Stimulated activated naive CD4-positive, alpha-beta T cell treated with Interleukin-2 at 50 U/mL for 16 hours (primary cell): ENCODE measurements at places on chromosomes 11 and 22.

- no peak for DNase-seq
Observed at GRCh38 chr22:24706054-24706453, 68.5 kb downstream of the PIWIL3 start.

- no peak for DNase-seq
Observed at GRCh38 chr11:123062892-123063825, 1.2 kb upstream of the HSPA8 start.

- DNase-seq = no peak
Observed at GRCh38 chr11:106468086-106468485, 390.6 kb downstream of the AASDHPPT start.

GRCh38 chr11:22749536-22749935 lies 80.1 kb downstream of the SVIP start:
- no peak for DNase-seq

GRCh38 chr11:94657629-94658028 lies 90.5 kb downstream of the PIWIL4 start:
- no peak for DNase-seq

DNA sequence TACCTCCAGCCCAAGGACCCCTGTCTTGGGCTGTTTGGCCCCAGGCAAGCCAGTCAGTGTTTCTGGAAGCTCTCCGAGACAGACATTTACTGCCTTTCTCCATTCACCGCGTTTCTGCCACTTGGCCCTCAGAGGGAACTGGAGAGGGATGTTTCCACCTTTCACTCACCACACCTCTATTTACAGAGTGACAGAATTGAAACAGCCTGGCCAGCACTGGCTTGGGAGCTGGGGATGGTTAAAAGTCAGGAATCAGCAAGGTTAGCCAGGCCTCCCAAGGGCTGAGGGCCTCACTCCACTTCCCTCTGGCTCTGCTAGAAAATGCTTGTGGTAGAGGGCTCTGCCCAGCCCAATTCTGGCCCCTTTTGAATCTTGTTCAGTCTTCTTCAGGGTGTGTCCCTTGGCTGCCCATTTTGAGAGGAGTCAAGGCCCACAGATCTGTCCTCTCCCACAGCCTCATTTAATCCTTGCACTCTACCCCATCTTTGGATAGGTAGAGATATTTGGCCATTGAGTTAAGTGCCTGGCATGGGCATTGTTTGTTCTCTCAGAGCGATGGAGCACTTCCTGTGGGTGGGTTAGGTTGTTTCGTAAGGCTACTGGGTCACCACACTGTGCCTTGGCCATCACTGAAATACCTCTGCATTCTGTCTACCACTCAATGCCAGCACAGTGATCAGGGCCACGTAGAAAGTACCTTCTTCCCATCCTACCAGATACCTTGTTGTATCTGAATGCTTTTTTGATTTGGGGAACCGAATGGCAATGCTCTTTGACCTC lies 119.2 kb downstream of the MICAL2 start:
- no peak for DNase-seq

DNA sequence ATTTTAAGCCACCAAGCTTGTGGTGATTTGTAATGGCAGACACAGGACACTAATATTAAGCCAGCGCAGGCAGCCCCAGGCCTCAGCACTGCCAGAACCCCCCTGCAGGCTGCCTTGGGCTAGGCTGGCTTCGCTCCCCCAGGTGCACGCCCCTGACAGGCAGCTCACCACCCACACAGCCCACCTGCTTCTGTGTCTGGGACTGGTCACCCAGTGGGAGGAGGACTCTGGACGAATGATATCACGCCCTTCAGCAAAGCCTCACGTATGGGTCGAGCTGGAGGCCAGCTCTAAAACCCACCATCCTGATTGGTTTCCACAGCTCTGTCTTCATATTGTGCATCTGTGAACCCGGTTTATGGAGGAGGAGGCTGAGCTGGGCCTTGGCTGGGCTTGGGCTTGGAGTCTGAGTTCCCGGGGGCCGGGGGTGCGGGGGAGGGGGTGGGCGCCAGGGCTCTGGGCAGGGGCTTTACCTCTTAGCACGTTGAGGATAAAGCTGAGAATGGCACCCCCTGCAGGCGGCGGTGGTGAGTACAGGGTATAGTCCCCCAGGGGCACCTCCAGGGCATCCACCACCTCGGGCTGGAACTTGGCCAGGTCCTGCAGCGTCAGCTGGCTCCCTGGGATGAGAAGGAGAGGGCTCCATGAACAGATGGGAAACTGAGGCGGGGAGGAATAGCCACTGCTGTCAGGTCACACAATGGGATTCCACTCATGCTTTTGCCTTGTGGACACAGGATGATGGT lies 13.8 kb downstream of the GGT5 start:
- DNase-seq = peak; percentile 56

- no peak for DNase-seq
Observed at GRCh38 chr11:130831506-130831905, 84.8 kb downstream of the SNX19 start.

DNA sequence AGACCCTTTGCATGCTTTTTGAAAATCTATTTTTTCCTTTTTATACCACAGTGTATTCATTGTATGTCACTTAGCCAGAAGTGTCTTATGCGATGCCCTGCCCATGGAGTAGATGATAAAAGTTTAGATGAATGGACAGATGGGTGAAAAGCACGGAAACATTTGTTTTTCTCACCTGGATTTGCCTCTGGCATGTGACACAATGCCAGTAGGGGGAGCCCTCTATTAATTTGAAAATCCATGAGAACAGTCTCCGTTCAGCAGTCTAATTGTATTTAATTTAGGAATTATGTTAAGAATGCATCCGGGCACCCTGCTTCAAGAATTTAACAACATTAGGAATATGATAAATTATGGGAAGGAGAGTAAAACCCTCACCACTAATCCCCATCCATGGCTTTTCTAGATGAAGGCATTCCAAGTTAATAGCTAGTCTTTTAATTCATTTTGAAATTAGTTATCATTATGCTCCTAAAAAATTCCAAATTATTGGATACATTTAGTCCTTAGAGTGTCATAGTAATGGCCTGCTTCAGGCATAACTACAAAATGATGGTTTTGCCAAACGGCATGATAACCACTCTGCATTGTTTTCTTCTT lies 55.3 kb upstream of the ALKBH3 start:
- DNase-seq = no peak

DNA sequence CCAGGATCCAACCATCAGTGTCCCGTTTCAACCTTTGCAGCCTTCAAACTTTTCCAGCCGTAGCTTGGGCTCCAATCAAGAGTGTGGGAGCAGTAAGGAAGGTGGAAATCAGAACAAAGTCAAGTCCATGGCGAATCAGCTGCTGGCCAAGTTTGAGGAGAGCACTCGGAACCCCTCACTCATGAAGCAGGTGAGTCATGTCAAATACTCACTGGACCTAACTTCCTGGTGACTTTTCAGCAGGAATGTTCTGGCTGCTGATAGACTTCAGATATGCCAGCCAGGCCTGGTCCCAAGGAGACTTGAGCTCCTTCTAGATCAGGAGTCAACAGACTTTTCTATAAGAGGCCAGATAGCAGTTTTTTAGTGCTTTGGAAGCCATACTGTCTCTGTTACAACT lies 129.0 kb downstream of the MICAL2 start:
- DNase-seq = no peak

GRCh38 chr22:27755521-27756211 lies 45.9 kb downstream of the MN1 start:
- DNase-seq = no peak

DNA sequence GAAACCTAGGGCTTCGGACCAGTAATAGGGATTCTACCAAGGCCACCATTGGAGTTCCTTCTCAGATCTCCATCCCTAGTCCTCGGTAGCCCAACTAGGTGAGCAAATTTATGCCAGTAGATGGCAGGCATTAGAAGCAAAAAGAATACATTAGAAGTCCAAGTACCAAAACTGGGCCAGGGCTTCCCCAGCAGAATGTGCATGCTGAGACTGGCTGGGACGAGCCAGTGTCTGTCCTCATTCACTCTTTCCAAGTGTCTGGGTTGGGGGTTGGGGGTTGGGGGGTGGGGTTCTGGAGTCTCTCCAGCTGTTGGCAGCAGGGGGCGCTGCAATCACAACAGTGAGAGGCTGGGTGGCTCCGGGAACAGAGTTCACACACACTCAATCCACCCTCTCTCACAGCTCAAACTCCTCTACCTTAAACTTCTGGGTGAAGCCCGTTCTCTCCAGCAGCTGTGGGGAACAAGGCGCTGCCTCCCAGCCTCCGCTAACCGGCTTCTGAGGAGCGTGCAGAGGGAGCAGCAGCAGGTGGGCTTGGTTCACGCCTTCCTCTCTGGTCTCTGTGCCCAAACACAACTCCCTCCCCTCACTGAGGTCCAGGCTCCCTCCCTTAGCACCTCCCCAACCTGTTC lies 57.5 kb downstream of the BTG4 start:
- peak; percentile 19 for DNase-seq

- no peak for DNase-seq
Observed at GRCh38 chr11:41201156-41201555, 258.3 kb downstream of the LRRC4C start.
